Glomerular endothelial cell (primary cell): ENCODE measurements at places on chromosomes 1 and 21. TPM values are rescaled to one million over a fixed set of nuclear protein-coding genes. Genes with fewer than 3 reads are reported as not detected.

Gene TLCD4
- total RNA-seq: 0.05 TPM in 1 of 2 replicates, not detected in the other

DNA sequence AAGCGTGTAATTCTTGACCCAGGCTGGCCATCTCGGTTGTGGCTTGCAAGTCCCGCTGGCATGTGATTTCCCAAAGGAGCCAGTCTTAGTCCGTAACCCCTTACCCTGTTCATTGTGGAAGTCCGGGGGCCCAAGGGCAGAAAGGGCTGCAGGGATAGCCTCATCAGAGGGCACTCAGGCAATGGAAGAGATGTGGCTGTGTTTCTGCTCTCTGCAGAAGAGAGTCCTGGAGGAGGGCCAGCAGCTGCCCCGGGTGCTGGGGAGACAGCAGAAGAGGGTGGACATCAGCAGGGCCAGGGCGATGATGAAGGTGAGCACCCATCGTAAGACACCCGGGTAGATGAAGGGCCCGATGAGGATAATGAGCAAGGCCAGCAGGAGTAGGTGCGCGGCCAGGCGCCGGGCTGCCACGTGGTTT is 830 bp downstream of the RNF186 start:
- DNase-seq: no peak

GRCh38 chr1:154276797-154277196 is 4.4 kb downstream of the HAX1 start:
- no peak for DNase-seq

DNA sequence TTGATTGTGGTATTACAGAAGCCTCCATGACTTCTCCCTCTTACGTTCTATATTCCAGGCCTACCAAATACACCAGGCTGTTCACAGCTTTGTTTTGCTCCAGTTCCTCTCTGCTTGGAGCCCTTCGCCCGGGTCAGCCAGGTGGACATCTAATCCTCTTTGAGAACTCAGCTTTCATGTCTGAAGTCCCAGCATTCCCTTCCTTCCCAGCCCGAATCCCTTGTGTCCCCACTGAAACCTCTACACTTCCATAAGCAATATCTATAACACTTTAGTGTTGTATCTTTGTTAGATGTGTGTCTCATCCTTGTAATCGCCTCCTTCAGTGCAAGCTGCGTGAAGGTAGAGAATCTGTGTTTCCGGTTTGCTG is 1.9 kb downstream of the RNF11 start:
- no peak for DNase-seq

DNA sequence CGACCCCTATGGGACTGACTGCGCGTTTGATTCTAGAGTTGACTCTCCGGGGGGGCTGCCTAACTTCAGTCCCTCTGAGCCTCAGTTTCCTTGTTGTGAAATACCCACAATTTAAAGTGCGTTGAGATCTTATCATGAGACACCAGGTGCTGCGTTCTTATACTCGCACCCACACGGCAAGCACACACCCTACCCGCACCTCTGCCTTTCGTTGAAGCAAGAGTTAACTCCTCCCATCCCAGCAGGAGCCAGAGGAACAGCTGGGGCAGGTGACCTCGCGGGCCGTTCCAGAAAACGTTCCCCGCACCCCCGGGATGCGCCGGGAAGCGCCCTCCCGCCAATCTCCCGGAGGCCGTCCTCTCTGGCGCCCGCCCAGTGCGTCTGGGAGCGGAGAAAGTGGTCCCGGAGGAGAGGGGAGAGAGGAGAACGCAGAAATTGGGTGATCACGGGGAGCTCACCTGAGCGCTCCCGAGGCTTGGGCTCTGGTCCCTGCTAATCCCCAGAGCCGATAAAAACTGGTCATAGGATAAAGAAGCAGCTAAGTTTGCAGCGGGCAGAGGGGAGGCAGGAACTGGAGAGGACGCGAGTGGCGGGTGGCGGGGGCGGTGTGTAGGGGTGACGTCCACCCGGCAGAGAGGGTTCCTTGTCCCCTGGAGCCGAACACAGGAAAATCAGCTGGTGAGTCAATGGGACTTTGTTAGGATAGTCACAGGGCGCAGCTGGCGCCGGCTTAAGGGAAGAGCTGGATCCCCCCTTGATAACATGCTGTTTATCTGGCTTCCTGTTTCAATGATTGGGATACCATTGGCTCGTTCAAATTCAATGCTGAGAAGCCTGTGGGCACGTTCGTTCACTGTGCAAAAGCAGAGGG is 869 bp downstream of the NAV1 start:
- DNase-seq: no peak

DNA sequence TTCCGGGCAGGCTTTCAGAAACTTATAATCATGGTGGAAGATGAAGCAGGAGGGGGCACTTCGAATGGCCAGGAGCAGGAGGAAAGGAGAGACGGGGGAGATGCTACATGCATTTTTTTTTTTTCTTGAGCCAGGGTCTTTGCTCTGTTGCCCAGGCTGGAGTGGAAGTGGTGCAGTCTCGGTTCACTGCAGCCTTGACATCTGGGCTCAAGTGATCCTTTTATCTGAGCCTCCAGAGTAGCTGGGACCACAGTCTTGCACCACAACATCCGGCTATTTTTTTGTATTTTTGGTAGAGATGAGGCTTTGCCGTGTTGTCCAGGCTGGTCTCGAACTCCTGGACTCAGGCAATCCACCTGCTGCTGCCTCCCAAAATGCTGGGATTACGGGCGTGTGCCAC is 61.6 kb downstream of the SELENOF start:
- no peak for DNase-seq

GRCh38 chr1:231387770-231388669 is 34.1 kb downstream of the EGLN1 start:
- peak; percentile 60 for DNase-seq

DNA sequence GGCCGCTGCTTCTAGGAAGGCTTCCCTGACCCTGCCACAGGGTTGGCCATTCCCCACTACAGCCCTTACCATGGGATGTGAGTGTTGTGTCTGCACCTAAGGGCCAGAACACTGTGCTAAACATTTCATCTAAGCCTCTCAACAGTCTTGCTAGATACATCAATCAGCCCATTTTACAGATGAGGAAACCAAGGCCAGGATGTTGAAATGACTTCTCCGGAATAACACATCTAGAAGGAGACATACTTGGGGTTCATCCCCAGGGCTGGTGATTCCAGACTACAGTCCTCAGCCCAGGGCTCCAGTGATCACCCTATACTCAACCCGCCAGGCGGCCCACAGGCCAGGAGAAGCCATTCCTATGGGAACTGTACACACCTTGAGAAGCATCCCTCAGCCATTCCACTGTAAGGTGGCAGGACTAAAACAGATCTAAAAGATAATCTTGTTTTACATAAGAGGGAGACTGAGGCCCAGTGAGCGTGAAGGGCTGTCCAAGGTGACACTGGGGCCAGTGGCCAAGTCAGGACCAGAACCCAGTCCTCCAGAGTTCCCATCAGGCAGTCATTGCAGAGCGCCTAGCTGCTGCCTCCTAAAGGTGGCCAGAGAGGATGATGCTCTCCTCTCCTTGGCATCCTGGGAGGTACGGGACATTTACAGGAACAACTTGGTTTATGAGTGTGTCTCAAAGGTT is 119.5 kb downstream of the GLIS1 start:
- no peak for DNase-seq
